ENCODE measurements at places on chromosomes 6 and 20.

- DNase-seq = no peak
Observed at GRCh38 chr6:35044145-35044745, 96.9 kb downstream of the TCP11 start.

DNA sequence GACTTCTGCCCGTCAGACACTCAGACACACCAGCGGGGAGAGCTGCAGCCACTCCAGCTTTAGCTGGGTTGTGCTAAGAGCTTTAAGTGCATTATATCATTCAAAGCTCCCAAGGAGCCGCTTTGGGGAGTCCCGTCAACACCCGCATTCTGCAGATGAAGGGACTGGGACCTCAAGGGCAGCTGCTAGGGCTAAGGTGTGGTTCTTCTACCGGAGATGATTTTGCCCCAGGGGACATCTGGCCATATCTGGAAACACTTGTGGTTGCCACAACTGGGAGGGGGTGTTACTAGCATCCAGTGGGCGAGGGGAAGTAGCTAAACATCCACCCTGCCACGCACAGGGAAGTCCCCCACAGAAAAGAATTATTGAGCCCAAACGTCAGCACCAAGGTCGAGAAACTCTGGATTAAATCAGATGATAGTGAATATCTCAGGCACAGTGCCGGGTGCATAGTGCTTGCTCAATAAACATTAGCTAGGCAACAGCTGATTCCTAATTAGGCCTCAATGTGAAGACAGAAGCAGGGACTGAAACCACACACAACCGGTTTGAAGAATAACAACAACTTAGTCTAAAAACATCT lies 29.6 kb downstream of the PMEPA1 start:
- no peak for DNase-seq

DNA sequence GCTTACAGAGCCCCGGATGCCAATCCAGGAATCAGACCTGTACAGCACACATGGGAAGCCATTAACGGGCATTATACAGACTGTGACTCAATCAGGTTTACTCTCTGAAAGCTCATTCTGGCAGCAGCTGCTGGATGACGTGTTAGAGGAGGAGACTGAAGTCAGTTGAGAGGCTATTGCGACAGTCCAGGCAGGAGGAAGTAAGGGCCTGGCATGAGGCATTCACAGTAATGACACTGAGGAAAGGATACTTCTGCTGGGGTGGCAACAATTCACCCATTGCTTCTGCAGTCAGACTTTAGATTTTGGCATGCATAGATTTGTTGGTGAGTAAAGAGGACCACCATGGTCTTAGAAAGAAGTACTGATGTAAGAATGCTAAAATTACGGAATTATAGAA lies 151.0 kb upstream of the HEY2 start:
- DNase-seq = no peak

GRCh38 chr6:20702366-20702765 lies 168.1 kb downstream of the CDKAL1 start:
- no peak for DNase-seq

- no peak for DNase-seq
Observed at GRCh38 chr6:143559051-143559660, 47.6 kb upstream of the FUCA2 start.

DNA sequence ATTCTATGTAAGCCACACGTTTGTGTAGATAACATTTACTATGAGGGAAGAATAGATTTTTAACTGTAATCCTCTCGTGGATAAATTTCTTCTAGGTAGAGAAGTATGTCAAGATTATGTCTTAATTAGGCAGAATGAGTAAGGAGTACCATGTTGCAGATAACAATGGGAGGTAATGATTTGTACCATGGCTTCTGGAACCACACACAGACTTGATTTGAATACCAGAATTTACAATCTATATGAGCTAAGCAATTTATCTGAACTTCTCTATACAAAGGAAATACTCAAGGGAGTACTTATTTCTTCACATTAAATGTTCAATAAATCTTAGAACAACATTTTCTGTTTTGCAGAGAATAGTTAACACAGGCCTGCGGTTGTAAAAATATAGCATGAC lies 51.5 kb downstream of the RPS12 start:
- DNase-seq = no peak

DNA sequence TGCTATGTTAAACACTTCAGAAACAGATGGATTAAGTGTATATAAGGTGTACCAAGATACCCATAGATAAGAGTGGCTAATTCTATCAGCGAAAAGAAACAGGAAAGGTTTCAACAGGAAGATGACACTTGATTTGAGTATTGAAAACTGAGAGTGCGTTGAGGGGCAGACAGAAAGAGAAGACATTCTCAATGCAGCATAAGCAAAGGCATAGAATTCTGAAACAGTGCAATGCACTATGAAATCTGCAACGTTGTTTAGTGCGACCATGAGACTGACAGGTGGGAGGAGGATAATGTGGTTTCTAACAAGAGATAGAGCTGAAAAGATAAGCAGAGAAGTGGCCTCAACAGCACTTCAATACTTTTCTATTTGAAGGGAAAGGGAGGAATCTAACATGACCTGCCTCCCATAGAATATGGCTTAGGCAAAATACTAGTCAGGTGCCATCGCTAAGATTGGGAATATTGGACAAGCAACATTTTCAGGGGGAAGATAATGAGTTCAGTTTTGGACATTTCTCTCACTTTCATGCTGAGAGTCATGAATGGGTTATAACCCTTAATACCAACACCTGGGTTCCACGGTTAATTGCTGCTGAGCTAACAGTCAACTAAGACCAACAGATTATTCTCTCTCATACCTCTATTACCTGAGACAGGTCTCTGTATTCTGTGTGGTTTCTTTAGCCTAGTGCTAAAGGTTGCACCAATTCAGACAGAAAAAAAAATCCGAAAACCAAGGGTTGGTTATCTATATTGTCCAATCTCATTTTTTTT lies 312.9 kb upstream of the ARID1B start:
- DNase-seq = no peak

- DNase-seq = peak; percentile 95
Observed at GRCh38 chr6:111591370-111591900, 14.2 kb downstream of the TRAF3IP2 start.

GRCh38 chr6:19736066-19736465 lies 101.1 kb upstream of the ID4 start:
- no peak for DNase-seq

DNA sequence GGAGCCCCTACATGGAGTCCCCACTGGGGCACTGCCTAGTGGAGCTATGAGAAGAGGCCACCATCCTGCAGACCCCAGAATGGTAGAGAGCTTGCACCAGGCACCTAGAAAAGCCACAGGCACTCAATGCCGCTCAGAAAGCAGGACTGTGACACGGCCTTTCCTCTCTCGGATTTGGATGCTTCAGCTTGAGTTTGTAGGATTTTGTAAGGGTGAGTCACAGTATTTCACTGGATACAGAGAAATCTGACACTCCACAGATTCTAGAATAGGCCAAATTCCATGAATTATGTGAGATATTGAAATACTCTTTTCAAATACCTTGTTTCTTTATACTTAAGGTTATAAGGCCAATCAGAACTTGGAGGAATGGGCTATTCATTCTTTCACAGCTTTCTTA lies 424.5 kb downstream of the HTR1B start:
- no peak for DNase-seq

DNA sequence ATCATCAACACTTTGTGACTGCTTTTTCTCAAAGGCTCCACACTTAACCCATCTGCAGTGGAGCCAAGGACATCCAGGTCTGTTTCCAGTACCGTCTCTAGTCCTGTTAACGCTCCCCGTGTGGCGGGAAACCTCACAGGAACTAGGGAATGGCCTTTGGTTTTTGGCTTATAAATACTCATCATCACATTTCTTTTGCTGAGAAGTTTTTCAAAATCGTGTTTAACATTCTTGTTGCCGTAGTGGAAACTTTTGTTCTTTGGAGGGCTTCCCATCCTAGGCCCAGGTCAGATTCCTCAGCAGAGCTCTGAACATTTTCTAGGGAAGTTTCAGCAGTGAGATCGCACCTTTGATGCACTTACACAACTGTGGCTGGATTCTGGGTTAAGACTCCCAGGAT lies 24.6 kb downstream of the DAAM2 start:
- no peak for DNase-seq

DNA sequence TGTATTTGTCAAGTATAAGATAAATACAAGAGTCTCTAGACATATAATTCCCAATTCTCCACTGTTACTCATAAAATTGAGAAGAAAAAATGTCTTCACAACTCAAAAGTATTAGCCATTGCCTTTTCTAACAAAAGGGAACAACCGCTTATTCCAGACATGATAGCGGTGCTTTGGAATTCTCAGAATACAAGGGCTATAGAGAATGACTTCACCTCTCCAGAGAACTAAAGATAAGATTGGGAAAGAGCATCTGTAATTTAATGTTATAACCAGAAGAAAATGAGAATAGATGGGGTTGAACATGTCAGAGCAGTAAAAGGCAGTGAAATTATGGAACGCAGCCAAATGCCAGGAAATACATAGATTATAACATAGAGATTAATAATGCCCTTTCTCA lies 730.8 kb downstream of the C6orf118 start:
- no peak for DNase-seq

DNA sequence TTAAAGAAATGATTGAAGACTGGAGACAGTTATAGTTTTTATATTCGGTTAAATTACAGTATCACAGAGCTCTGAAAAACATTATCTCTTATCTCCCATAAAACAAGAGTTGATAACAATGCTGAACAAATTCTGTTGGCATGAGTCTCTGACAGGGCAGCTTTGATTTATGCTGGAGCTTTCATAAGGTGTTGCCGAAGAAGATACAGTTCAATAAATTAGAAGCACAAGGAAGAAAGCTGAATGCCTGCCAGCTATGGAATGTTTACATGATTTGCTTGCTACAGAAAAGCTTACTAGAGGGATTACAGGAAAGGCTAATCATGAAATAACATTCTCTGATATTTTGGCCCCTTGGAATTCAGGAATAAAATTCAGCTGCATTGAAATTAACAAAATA lies 431.9 kb upstream of the GJE1 start:
- no peak for DNase-seq

DNA sequence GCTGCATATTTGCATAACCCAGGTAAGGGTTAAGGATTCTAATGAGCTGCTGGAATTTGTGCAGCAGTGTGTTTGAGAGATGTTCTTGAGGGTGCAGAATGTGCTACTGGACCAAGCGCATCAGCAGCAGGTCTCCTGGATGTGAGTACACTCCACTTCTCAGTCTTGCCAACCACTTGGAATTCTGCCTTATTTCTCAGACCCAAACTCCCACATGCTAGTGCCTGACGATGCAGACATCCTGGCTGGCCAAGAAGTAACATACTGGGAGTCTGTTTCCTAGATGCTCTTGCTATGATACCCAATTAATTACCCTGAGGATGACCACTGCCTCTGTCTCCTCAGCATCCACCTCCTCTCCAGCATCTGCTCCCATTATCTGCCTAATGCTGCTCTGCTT lies 186.6 kb downstream of the MOXD1 start:
- DNase-seq = no peak

- no peak for DNase-seq
Observed at GRCh38 chr6:76764057-76764456, 691.6 kb upstream of the IMPG1 start.

- DNase-seq = no peak
Observed at GRCh38 chr6:28974505-28974904, 30.6 kb downstream of the ZNF311 start.

DNA sequence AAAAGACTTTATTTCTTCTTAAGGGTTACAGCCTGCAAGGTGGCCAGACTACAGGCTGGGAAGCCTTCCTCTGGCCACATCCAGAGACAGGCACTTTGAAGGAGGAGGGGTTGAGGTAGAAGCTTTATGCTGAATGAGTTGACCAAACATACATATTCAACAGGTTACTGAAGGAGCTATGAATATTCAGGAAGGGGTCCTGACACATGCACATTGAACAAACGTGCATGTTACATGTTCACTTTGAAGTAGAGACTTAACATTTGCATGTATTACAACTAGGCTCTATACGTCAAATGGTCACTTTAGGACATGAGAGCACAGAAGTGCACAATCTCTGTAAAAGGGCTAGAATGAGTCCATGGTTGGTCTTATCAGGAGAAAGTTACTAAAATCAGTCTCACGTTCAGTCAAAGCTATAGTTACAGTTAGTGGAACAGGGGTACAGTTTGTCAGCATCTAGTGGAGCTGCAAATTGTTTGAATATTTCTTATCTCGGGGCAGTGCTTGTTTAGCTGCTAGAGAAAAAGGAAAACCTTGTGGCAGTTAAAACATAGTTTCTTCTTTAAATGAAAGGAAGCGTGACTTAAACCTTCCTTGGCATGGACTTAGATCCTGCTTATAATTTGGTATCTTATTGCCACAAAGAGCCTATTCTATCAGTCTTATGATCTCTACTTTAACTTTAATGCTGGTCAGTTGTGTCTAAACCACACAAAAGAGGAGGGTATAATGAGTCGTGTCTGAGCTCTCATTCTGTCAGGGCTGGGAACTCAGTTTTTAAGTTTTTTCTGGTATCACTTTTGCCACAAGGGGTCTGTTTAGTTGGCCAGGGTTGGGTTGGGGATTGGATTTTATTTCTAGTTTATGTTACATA lies 4.6 kb upstream of the ZSCAN9 start:
- no peak for DNase-seq

DNA sequence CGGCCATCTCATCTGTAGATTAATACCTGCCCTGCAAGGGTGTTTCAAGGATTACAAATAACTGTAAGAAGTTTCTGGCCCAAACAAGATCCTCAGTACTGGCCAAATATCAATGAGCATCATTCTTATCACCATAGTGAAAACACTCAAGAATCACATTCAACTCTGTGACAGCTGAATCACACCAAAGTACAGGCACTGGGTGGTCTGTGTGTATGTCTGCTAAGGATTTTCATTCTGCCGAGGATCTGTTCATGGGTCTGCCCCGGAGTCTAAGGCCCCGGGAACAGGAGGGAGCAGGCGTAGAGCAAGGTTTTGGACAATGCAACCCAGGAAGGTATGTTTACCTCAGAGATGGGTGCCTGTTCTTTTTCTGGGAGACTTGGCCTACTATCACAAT lies 110.5 kb downstream of the TRERF1 start:
- no peak for DNase-seq

- DNase-seq = no peak
Observed at GRCh38 chr6:15274692-15275387, 29.0 kb downstream of the JARID2 start.

GRCh38 chr6:146819596-146820320 lies 221.0 kb downstream of the ADGB start:
- no peak for DNase-seq

GRCh38 chr6:161489626-161490306 lies 215.9 kb upstream of the AGPAT4 start:
- no peak for DNase-seq
